ENCODE measurements at places on chromosomes 5 and 9.
A peak's percentile ranks its signal among the peaks of the same experiment; 100 is the strongest.

DNA sequence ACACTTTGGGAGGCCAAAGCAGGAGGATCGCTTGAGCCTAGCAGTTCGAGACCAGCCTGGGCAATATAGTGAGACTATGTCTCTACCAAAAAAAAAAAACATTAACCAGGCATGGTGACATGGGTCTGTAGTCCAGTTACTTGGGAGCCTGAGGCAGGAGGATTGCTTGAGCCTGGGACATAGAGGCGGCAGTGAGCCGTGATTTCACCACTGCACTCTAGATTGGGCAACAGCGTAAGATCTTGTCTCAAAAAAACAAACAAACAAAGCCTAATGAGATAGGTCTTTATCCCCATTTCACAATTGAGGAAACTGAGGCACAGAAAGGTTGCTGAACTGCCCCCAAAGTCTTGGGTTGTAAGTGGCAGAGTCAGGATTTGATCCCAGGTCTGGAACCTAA lies 70.5 kb upstream of the RAD23B start:
- DNase-seq, result no peak

DNA sequence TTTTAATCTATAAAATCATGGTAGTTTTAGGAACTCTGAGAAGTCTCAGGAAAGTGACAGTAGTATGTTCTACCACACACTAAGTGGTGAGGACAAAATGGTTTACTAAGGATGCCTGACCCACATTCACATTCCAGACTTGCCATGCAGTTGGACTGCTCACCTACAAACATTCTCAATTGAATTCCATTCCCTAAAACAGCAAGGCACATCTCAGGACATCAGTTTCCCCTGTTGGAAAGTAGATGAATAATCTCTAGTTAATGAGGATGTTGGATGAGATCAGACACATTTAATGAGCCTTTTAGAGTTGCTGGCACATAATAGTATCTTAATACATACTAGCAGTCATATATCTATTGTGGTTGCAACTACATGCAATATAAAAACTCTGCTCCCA lies 76.6 kb downstream of the ZNF618 start:
- no peak for DNase-seq

DNA sequence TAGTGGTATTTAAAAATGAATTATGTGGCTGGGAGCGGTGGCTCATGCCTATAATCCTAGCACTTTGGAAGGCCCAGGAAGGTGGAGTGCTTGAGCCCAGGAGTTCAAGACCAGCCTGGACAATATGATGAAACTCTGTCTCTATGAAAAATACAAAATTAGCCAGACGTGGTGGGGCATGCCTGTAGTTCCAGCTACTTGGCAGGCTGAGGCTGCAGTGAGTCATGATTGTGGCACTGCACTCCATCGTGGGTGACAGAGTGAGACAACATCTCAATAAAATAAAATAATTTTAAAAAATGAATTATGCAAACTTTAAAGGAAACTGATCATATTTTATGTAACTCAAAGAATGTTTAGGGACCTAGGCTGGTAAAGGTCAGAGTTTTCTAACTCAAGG lies 310.8 kb upstream of the DMRT1 start:
- DNase-seq, result no peak

DNA sequence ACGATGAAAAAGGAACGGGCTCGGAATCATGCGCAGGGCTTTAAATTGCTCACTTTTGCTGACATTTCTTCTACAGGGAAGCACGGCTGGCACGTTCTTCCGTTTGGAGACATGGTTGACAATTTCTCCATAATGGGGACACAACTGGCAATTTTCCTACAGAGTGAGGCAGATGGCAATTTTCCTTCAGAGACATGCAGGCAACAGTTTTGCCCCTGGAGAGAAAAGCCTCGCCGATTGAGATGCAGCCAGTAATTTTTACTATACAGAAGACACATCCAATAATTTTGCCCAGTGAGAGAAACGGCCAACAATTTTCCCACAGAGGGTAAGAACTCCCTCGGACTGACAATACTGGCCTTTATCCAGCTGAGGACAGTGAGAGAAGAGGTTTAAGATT lies 90.9 kb upstream of the GPR151 start:
- no peak for DNase-seq

- DNase-seq, result no peak
Measured at GRCh38 chr9:121607434-121608167, 43.8 kb upstream of the DAB2IP start.

DNA sequence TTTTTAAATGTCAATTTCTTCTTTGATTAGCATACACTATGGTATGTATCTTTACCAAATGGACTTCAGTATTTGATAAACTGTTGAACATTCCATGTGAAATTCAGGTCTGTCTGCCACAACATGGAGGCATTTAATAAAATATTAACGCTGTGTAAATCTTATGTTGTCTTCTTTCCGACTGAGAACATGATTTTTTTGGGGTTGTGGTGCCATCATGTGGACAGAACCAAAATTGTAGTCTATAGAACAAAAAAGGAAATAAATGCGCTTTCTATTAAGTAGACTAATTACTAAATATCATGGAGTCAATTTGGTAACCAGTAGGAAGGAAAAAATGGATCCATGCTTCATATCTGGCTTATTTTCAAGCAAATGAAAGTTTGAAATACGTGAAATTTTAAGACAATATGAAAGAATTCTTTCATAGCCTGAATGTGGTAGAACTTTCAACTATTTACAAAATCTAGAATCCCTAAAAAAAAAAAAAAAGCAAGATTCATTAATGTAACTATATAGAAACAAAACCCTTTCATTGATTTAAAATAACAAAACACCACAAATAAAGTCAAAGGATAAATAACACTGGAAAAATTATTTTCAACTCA lies 2.8 kb upstream of the PLK2 start:
- no peak for DNase-seq

DNA sequence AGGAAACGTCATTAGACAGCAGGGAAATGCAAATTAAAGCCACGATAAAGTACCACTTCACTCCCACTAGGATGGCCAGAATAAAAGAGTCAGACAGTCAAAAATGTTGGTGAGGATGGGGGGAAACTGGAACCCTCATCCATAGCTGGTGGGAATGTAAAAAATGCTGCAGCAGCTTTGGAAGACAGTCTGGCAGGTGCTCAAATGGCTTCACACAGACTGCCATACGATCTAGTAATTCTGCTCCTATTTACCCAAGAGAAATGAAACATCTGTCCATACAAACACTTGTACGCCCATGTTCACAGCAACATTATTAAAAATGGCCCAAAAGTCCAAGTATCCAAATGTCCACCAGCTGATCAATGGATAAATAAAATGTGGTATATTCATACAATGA lies 158.9 kb upstream of the PHYKPL start:
- no peak for DNase-seq

DNA sequence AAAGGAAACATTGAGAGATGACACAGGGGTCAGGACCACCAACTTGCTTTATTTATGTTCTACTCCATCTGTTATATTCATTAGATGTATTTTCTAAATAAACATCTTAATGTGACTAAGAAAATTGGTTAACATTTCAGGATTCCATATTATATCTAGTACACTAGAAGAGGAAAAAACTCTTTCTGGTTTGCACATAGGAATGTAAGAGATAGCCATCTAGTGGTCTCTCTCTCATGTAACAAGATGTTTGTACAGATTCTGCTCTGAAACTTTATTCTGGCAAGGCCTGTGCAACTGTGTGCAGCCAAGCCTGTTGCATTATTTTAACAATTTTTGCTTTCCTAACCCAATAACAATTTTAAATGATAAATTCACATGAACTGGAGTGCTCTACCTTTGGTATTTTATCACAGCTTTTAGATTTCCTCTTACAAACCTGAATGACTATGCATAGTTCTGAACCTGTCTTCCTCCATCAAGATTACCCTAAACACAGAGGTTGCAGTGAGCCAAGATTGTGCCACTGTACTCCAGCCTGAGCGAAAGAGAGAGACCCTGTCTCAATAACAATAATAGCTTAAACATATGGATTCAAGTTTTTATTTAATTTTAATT lies 148.2 kb downstream of the GIN1 start:
- no peak for DNase-seq

- no peak for DNase-seq
Measured at GRCh38 chr9:115291841-115292240, 173.9 kb upstream of the TNC start.

- DNase-seq, result no peak
Measured at GRCh38 chr9:119758990-119759389, 389.8 kb upstream of the BRINP1 start.

DNA sequence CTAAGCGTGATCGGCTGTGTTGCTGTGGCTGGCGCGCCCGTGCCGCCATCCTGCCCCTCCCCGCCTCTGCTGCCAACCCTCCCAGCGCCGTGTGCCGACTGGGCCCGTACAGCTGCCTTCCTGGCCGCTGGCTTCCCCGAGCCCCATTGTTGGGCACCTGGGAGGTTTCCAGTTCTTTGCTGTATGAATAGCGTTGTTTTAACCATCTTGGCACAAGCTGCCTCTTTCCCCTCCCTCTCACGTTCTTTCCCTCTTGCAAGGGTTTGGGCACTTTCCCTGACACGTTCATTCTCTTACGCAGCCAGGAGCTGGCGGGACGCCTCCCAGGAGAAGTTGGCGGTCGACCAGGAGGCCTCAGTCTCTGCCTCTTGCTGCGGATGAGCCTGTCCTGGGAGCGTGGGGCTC lies 43.1 kb upstream of the RXRA start:
- no peak for DNase-seq

DNA sequence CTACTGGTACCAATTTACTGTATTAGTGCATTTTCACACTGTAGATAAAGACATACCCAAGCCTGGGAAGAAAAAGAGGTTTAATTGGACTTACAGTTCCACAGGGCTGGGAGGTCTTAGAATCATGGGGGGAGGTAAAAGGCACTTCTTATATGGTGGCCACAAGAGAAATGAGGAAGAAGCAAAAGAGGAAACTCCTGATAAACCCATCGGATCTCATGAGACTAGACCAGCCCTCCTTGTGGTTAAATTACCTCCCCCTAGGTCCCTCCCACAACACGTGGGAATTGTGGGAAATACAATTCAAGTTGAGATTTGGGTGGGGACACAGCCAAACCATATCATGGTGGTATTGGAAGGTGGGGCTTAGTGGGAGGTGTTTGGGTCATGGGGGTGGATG lies 56.5 kb upstream of the SPDL1 start:
- no peak for DNase-seq

DNA sequence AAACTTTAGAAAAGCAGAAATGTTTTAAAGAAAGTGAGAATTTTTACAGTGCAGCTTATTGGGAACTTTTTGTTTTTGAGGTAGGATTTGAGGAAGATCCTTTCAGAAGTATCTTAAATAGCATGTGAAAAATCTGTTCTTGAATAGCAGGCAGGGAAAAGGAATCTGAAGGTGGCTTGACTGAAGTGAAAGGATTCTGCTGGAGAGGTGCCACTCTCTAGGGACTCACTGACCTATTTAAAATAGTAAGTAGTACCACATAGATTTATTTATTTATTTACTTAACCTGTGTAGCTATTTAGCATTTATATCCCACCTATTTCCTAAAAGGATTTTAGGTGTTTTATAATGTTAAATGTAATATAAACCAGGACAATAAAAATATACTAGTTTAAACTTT lies 69.1 kb downstream of the NIPBL start:
- no peak for DNase-seq

GRCh38 chr9:119240546-119240945 lies 128.7 kb downstream of the BRINP1 start:
- no peak for DNase-seq

DNA sequence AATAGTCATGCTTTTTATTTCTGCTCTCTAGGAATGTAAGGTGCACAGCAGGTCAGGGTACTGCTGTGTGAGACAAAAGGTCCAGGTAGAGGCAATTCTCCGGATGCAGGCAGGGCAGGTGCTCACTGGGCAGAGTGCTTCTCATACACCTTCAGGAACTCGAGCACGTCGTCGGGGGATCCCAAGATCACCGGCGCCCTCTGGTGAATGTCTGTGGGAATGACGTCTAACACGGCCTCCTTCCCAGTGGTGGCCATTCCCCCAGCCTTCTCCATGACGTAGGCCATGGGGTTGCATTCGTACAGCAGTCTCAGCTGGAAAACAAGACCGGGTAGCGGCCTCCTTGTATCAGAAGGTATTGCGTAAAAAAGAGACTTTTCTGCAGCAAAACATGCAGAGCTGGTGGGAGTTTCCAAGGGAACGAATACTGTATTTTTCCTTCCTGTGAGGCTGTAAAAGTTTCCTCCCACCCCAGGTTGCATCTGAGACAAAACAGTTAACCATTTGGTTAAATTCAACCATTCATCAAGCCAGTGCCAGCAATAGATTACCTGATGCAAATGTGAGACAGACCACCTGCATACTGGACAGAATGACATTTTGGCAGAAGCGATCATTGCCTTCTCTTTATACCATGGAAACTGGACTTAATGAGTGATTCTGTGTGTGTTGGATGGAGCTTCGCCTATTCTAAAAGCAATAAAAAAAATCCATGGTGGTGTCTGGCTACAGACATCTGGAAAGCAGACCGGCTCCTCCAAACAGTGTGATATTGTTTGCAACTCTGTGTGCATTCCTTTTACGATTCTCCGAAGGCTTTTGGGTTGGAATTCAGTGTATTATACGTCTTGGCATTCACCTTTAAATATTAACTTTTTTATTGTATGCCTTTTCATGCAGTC lies 9.9 kb upstream of the FBP2 start:
- peak; percentile 69 for DNase-seq

GRCh38 chr5:42912184-42912798 lies 100.6 kb upstream of the SELENOP start:
- DNase-seq, result no peak

DNA sequence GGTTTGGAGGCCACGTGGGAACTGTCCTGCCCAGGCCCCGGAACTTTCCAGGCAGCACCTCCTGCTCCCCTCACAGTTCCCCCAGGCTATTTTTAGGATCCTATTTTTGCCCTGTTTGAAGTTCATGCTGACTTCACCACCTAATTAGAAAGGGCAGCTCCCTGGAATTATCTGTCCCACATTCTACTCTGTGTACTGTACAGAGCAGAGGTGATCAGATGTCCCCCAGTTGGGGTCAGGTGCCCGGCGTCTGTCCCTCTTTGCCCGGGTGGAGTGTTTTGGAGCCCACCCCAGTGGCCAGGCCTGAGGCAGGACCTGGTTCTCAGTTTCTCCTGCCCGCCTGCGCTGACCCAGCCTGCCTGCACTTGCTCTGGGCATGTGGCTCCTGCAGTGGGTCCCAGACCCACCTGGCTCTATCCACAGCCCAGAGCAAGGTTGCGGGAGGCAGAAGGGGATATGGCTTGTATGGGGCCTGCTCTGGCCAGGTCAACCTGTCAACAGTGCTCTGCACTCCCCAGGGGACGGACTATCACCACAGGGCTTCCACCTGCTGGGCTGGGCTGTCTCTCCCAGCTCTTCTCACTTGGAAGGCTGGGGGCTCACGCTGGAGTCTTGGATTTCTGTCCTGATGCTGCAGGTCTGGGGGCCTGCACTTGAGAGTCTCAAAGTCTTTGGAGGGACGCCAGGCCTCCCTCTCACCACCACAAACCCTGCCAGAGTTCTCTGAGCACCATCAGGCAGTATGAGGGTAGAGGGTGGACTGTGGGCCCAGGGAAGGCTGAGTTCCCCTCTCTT lies 268.3 kb downstream of the GADD45G start:
- DNase-seq, result no peak

- no peak for DNase-seq
Measured at GRCh38 chr5:136143312-136143711, 10.7 kb downstream of the SMAD5 start.

Data from GM12891 (cell line).